ENCODE measurements at places on chromosomes 7 and 10. TPM values are rescaled to one million over a fixed set of nuclear protein-coding genes. Genes with fewer than 3 reads are reported as not detected.
A peak's percentile ranks its signal among the peaks of the same experiment; 100 is the strongest.

- H3K4me3 ChIP-seq, result no peak overlapping the region
- no peak overlapping the region for H3K27ac ChIP-seq
- no peaks in the 10 kb centered on the region for H3K36me3 ChIP-seq
- no peaks in the 10 kb centered on the region for H3K4me1 ChIP-seq
Observed at GRCh38 chr10:97131181-97131628, 54.6 kb downstream of the SLIT1 start.

GRCh38 chr7:139726485-139726869 lies 51.3 kb downstream of the HIPK2 start:
- H3K36me3 ChIP-seq, result no peaks in the 10 kb centered on the region
- H3K27ac ChIP-seq, result no peak overlapping the region
- peaks cover 30% of the 10 kb centered on the region for H3K4me1 ChIP-seq
- no peak for DNase-seq
- H3K4me3 ChIP-seq, result no peak overlapping the region

DNA sequence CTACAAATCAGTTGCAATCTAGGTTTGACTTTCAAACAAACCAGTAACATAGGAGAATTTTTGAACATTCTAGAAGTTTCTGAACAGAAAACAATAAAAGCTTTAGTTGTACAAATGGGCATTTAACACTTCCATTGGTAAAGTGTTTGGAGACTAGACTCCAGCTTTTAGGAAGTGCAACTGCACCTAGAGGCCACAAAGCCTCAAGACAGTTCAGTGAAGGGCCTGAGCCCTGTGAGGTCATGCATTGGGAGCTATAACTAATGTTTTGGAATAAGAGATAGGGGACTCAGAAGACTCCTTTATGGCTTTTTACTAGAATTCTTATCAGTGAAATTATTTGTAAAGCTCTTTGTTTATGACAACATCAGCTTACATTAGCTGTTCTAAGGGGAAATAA lies 3.0 kb upstream of the EPHB6 start:
- no peaks in the 10 kb centered on the region for H3K36me3 ChIP-seq
- no peak overlapping the region for H3K4me3 ChIP-seq
- H3K27me3 ChIP-seq, result peaks cover 9% of the 10 kb centered on the region
- peaks cover 8% of the 10 kb centered on the region for H3K4me1 ChIP-seq
- DNase-seq, result no peak

- no peaks in the 10 kb centered on the region for H3K36me3 ChIP-seq
- no peak overlapping the region for H3K27ac ChIP-seq
- no peak overlapping the region for H3K4me3 ChIP-seq
- no peak for DNase-seq
Observed at GRCh38 chr7:52100-52499, 140.3 kb upstream of the FAM20C start.

FAM25A gene
- not detected for total RNA-seq

GRCh38 chr7:99422625-99423024 lies 13.9 kb downstream of the BUD31 start:
- H3K27ac ChIP-seq, result no peak overlapping the region
- no peak for DNase-seq
- H3K4me1 ChIP-seq, result no peaks in the 10 kb centered on the region
- peaks cover 31% of the 10 kb centered on the region for H3K36me3 ChIP-seq
- H3K4me3 ChIP-seq, result no peak overlapping the region

DNA sequence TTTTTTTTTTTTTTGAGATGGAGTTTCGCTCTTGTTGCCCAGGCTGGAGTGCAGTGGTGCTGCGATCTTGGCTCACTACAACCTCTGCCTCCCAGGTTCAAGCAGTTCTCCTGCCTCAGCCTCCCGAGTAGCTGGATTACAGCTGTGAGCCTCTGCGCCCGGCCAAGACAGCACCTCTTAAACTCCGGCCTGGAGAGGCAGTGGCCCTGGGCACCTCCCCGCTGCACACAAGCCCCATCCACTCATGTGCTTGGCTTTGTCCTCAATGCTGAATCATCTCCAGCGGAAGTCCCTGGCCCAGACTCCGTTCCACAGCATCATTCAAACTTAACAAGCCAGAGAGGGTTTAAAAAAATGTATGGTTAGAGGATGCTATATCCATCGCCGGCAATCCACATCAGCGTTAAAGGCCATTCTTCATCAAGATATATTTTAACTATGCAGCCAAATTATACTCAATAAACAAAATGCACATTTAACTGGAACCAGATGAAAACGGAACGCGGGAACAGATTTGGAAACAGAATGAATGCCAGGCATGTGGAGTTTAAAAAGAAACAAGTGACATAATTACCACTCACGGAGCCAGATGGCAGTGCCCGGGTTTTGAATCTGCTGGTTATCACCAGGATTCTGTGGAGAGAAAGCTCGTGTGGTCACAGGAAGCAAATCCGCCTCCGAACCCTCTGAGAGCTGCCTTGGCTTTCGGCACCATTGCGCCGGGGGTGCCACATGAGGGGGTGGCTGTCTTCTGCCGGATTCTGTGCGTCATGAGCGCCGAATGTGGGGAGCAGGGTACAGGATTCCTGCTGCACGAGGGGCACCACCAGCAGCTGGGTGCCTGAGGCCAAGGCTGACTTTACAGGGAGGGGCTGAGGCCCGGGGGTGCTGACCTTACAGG lies 45.6 kb upstream of the CFAP46 start:
- peaks cover 2% of the 10 kb centered on the region for H3K27me3 ChIP-seq
- no peak overlapping the region for H3K27ac ChIP-seq
- peak; percentile 89 for DNase-seq
- H3K4me1 ChIP-seq, result peaks cover 5% of the 10 kb centered on the region
- no peaks in the 10 kb centered on the region for H3K36me3 ChIP-seq
- H3K4me3 ChIP-seq, result no peak overlapping the region

FRG2B gene
- not detected for total RNA-seq

DNA sequence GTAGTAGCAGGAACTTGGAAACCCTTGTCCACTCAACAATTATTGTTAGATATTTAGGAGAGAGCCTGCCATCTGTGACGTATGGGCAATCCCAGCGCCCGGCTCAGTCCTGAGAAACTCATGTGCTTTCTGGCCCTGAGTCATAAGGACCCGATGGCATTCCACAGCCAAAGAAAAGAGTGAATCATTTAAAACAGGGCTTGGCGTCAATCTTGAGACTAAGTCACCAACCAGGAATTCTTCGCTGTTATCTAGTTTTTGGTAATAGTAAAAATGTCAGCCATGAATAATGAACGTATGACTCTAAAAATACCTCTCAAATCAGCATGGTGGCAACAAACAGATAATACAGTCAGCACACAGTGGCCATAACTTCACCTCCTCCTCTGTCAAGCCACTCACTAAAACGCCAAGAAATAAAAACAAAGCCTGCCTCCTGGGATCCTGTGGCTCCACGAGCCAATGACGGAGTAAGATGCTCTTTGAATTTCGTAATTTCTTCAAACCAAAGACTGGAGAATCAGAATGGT lies 140.8 kb downstream of the ADAM12 start:
- peak overlapping the region; percentile 99 for H3K27ac ChIP-seq
- DNase-seq, result peak; percentile 100
- no peaks in the 10 kb centered on the region for H3K27me3 ChIP-seq
- H3K36me3 ChIP-seq, result no peaks in the 10 kb centered on the region

DNA sequence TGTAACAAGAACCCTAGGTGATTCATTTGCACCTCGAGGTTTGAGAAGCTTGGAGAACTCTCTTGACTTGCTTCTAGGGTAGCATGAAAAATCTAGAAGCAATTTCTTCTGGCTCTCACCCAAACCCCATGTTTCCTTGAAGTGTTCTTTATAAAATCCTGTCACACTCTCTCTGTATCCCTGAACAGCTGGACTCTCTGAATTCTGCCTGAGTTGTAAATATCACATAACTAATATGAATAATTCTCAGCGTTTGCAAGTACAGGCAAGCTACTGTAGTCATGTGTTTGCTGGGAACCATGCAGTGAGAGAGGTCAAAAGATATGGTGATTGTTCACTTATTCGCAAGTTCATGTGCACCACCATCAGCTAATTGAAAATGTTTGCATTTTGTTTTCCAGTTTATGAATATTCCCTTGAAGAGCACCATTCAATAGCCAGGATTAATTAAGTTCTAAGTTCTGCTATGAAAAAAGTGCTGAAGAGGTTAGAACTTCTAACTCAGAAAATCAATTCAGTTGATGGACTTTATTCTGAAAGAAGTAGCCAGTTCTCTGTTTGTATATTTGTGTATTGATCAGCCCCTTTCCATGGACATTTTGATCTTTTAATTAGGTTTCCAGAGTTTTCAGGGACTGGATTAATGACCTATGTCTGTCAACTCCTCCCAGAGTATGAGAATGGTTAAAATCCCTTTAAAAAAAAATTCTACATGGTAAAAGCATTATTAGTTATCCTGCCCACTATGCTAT lies 243.0 kb downstream of the PLXDC2 start:
- no peaks in the 10 kb centered on the region for H3K36me3 ChIP-seq
- no peaks in the 10 kb centered on the region for H3K27me3 ChIP-seq
- H3K4me1 ChIP-seq, result no peaks in the 10 kb centered on the region
- no peak overlapping the region for H3K4me3 ChIP-seq
- DNase-seq, result peak; percentile 68

GRCh38 chr10:35498693-35499092 lies 106.4 kb upstream of the GJD4 start:
- no peak overlapping the region for H3K4me3 ChIP-seq
- H3K36me3 ChIP-seq, result peaks cover 11% of the 10 kb centered on the region
- peaks cover 5% of the 10 kb centered on the region for H3K4me1 ChIP-seq
- no peak for DNase-seq
- no peaks in the 10 kb centered on the region for H3K27me3 ChIP-seq

AGBL3 gene
- 0.72 TPM for total RNA-seq

DNA sequence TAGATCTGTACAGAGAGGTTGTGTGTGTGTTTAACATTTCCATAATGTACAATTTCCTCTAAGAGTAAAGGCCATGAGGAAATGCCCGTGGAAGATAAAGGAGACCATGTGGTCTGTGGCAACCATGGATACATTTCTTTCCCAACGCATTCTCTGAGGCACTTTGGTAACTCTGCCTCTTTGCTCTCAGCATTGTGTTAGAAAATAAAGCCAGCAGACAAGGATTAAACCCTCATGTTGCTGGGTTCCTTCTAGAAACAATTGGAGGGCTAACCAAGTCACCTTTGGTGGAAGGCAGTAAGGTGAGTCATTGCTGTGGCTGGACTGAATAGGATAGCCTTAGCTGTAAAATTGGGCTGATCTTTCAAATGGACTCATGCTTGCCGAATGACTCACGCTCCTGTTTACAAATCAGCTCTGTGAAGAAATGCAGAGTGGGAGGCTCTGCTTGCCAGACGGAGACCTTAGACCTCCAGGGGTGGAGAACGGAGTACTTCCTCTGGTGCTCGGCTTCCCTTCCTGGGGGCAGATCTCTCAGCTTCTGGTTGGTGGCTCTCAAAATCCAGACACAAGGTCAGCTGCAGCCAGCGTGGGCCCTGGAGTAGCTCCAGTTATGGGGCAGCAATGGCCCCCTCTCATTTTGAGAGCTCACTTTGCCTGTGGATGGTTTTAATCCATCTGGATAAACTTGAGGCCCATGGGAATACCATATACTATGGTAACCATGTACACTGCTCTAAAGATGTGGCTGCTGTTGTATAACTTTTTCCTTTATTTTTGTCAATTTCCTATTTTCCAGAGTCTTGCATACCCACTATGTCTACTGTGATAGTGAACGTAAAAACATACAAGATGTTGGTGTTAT lies 137.3 kb downstream of the TCF7L2 start:
- H3K36me3 ChIP-seq, result no peaks in the 10 kb centered on the region
- peaks cover 26% of the 10 kb centered on the region for H3K4me1 ChIP-seq
- DNase-seq, result peak; percentile 100
- H3K27ac ChIP-seq, result peak overlapping the region; percentile 83
- no peak overlapping the region for H3K4me3 ChIP-seq

DNA sequence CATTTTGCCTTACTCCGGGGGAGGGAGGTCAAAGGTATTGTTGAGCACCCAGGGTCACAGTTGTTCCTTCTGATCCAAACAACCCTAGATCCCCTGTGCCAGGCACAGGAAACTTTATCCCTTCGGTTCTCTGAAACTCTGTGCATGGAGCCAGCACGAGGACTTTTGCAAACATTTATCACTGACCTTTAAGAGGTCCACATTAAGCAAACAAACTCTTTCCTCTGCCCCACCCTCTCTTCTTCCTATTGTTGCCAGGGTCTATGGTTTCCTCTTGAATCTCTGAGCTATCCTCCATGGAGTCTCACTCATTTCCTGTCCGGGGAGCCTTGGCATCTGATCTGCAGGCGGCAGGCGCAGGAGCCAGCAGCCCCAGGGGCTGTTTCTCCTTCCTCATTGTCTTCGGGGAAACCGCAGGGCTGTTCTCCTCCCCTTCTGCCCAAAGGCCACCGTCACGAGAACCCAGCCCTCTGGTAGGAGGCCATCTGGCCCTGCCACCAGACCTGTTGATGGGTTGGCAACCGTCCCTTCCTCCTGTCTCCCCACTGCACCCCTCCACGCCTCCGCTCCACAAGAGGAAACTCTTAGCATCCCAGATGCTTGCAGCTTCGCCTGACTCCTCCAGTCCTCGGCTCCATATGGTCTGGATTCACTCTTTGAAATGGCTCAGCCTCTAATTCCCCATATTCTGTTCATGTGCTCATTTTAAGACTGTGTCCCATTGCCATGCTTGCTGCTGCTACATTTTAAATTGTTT lies 327.3 kb upstream of the NRP1 start:
- H3K36me3 ChIP-seq, result no peaks in the 10 kb centered on the region
- DNase-seq, result peak; percentile 75
- peak overlapping the region; percentile 20 for H3K4me3 ChIP-seq
- no peaks in the 10 kb centered on the region for H3K27me3 ChIP-seq
- H3K4me1 ChIP-seq, result peaks cover 11% of the 10 kb centered on the region
- H3K27ac ChIP-seq, result no peak overlapping the region

GRCh38 chr7:21365866-21366624 lies 61.8 kb upstream of the SP4 start:
- no peak overlapping the region for H3K27ac ChIP-seq
- H3K4me3 ChIP-seq, result no peak overlapping the region
- no peaks in the 10 kb centered on the region for H3K36me3 ChIP-seq
- H3K4me1 ChIP-seq, result no peaks in the 10 kb centered on the region

DNA sequence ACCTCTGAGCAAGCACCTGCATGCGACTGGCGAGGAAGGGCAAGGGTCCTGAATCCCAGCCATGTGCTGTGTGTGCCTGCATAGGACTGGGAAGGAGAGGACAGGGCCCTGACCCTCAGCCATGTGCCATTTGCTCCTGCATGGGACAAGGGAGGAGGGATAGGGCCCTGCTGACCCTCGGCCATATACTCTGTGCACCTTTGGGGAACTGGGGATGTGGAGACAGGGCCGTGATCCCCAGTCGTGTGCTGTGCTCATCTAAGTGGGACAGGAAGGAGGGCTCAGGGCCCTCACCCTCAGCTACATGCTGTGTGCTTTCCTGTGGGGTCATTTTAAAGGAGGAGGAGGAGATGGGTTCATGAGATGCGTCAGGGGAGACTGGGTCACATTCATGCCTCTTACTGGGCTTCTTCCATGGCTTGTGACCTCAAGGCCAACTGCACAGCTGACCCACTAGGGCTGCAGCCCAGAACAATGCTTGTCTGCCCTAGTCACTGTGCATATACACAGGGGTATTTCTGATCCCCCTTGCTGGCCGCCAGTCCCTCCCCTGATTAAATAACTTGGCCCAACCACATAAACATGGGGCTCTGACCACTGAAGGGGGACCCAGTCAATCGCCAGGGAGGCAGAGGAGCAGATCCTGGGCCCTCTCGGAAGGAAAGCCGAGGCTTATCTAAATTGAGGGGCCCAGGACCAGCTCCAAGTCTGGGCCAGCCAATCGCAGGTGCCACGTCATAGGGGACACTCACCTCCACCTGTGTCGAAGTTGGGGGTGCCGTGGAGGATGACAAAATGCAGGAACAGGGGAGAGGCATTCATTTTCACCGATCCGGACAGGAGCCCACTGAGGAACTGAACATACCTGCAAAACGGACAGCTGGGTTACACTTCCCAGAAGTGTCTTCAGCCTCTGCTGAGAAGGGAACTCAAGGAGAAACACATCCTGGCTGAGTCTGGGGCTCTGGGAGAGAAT lies 167.3 kb downstream of the TNS3 start:
- H3K36me3 ChIP-seq, result peaks cover 24% of the 10 kb centered on the region
- H3K4me1 ChIP-seq, result peaks cover 10% of the 10 kb centered on the region
- H3K4me3 ChIP-seq, result no peak overlapping the region
- no peaks in the 10 kb centered on the region for H3K27me3 ChIP-seq
